Stimulated activated CD4-positive, alpha-beta T cell treated with anti-CD3 and anti-CD28 coated beads, Interleukin-4, amount 100 ng/mL, for 4 hours (primary cell): ENCODE measurements at places on chromosomes 13 and 19.

- no peak for DNase-seq
Measured at GRCh38 chr19:12314553-12314952, 18.9 kb downstream of the ZNF563 start.

- no peak for DNase-seq
Measured at GRCh38 chr13:99087954-99088491, 110.2 kb upstream of the DOCK9 start.

- DNase-seq = peak; percentile 74
Measured at GRCh38 chr19:34254046-34254697, at the start of gene GARRE1. TSS of gene GARRE1 (plus strand) at chr19:34254554. CDS start at chr19:34300474, 45,920 bp downstream.

GRCh38 chr13:100506154-100506553 lies 82.4 kb downstream of the GGACT start:
- peak; percentile 48 for DNase-seq

- DNase-seq = no peak
Measured at GRCh38 chr13:39712626-39713025, 57.2 kb downstream of the COG6 start.

DNA sequence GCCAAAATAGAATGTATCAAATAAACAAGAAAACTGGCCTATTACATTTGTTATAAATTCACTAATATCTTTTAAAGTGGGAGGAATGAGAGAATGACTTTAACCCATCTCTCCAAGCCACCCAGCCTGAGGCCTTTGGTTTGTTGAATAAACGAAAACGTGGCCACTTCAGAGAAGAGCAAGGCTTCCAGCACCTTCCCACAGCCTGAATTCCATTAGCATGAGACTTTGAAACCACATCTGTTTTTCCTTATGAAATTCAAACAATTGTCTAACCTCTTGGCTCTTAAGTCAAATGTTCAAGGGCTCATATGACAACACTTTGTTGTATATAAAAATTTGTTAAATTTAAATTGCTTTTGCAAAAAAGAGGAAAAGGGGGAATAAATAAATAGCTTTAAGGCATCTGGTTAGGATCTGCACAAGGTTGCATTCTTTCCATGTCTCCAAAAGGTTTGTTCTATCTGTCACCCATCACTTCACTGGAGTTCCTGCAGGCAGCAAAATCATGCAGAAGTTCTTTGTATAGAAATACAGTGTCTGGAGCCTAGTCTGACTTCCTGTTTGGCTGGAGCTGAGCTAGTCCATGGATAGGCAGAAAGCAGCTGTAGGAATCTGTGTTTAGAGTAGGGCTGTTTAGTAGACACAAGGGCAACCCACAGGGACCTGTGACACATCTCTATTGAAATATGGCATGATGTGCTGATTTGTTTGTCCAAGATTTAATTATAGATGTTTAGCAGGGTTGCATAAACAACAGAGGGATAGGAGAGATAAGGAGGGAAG lies 502.3 kb downstream of the KCTD12 start:
- no peak for DNase-seq

DNA sequence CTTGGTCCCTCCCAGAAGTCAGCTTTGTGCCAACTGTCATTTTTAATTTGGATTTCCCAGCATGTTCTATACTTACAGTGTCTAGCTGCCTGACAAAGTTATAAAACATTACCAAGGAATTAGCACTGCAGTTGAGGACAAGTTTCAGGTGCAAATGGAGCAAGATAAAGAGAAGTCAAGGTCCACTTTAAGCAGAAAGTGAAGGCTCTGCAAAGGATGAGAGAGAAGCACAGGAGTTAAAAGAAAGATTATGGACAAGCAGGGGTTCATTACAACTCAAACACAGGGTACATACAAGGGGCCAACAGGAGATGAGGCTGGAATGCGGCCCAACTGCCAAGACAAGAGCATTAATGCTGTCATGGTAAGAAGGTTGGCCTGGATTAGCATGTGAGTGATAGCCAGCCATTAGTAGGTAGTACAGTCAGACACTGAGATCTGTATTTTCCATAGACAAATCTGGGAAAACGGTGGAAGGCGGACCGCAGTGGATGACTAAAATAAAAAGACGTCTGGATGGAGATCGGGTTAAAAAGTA lies 17.6 kb downstream of the UBL3 start:
- DNase-seq = no peak

DNA sequence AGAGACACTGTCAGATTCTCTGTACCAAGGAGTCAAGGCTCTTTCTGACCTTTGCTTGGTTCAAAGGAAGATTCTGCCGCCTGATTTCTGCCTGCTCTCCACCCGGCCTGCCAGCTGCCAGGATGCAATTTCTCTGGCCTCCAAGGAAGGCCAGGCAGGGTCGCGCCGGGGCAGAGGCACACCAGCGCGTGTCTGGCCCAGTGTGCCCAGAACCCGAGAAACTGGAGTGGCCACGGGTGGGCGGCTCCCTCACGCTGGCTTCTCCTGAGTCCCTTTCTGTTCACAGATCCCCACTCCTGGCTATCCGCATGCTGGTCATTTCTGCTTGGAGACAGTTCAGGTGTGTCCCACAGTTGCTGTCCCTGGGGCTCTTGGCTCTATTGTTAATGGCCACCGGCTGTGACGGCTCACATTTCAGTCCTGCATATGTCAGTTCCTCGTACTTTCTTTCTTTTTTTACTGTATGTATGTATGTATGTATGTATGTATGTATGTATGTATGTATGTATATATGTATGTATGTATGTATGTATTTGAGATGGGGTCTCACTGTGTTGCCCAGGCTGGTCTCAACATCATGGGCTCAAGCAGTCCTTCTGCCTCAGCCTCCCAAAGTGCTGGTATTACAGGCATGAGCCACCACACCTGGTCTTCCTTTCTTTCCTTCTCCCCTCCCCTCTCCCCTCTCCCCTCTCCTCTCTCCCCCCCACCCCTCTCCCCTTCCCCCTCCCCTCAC lies 16.9 kb downstream of the TMPRSS9 start:
- no peak for DNase-seq

- no peak for DNase-seq
Measured at GRCh38 chr19:10878253-10878652, 6.9 kb downstream of the CARM1 start.

DNA sequence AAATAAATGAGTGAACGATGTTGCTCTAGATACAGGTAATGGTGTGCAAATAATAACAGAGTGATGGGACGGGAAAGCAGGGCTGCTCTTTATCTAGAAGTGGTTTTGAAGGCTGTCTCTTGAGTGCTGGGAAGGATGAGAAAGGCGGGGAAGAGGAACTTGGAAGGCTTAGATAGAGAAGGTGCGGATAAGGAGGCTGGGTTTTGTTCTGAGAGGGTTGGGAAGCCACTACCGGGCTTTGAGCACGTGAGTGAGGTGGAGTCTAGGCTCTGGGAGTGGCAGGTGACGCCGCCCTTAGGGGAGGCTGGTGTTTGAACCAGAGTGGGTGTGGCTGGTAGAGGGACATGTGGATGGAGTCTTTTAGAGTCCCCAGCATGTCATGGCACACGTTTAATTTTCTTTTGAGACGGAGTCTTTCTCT lies 811 bp downstream of the ARMC6 start:
- peak; percentile 82 for DNase-seq

DNA sequence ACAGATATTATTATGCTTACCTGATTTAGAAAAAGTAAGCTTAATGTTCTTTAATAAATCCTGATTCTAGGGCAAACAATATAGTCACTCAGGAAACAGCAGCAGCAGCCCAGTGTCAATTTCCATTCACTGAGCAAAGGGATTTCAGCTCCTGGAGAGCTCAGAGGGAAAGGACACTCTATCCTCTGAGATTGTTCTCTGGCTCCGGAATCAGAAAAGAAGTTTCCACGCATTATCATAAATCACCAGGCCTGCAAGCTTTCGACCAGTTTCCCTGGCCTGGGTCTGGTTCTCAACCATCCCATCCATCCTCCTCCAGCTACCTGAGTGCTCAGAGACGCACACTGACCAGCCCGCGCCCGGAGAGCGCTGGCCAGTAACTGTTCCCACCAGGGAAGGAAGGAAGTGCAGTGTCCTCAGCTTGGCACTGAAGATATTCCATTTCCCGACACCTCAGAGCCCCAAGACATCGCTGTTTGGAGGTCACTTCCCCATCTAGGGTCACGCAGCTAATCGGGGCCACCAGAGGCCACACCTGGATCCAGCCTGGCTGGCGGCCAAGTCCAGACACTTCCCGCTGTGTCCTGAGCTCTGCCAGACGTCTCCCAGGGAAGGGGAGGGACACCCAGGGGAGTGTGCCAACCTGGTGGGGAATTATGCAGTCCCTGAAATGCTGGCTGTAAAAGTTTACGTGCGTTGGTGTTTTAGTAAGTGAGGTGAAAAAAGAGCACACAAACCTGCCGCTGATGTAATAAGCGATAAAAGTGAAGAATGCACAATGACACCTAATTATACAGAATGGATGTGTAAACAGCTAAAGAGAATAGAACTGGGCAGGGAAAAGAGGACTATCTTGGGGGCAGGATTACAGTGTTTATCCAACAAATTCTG lies 29.1 kb downstream of the EPS15L1 start:
- no peak for DNase-seq

GRCh38 chr13:50268500-50268899 lies 253.3 kb downstream of the KCNRG start:
- no peak for DNase-seq

GRCh38 chr19:2268480-2268830 lies 12.2 kb upstream of the JSRP1 start:
- DNase-seq = no peak

GRCh38 chr19:1373534-1374249 lies 10.0 kb upstream of the NDUFS7 start:
- DNase-seq = no peak

- no peak for DNase-seq
Measured at GRCh38 chr13:67366533-67366932, 136.4 kb upstream of the PCDH9 start.

- no peak for DNase-seq
Measured at GRCh38 chr19:18310118-18310909, 12.6 kb downstream of the LSM4 start.

DNA sequence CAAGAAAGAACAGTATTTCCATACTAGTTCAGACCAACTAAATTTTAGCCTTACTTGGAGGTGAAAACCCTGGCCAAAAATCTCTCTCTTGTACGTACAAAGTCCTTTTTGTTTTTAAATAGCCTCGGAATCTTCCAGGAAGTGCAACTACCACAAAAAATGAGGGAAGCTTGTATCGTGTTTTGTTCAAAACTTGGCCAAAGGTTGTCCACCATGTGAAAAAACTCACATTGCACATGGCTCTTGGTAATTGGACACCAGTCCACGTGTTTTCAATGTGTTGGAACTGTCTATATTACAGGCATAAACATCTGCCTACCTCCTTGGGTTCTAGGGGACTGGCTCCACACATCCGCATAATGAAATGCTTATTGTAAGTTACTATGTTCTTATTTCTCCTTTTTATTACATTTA lies 15.2 kb upstream of the STRN4 start:
- no peak for DNase-seq

DNA sequence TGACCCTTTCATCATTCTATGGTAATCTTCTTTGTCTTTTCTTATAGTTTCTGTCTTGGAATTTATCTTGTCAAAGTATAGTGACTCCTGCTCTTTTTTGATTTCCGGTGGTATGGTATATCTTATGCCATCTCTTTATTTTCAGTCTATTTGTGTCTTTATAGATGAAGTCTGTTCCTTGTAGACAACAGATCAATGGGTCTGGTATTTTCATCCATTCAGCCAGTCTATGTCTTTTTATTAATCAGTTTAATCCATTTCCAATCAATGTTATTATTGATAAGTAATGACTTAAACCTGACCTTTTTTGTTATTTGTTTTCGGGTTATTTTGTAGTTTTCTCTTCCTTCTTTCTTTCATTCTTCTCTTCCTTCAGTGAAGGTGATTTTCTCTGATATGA lies 495.9 kb upstream of the PCDH9 start:
- no peak for DNase-seq

- no peak for DNase-seq
Measured at GRCh38 chr13:33228648-33229445, 56.7 kb downstream of the STARD13 start.

- no peak for DNase-seq
Measured at GRCh38 chr13:20491926-20492435, 33.7 kb downstream of the CRYL1 start.

GRCh38 chr13:25375727-25376358 lies 4.1 kb downstream of the ATP8A2 start:
- DNase-seq = no peak

DNA sequence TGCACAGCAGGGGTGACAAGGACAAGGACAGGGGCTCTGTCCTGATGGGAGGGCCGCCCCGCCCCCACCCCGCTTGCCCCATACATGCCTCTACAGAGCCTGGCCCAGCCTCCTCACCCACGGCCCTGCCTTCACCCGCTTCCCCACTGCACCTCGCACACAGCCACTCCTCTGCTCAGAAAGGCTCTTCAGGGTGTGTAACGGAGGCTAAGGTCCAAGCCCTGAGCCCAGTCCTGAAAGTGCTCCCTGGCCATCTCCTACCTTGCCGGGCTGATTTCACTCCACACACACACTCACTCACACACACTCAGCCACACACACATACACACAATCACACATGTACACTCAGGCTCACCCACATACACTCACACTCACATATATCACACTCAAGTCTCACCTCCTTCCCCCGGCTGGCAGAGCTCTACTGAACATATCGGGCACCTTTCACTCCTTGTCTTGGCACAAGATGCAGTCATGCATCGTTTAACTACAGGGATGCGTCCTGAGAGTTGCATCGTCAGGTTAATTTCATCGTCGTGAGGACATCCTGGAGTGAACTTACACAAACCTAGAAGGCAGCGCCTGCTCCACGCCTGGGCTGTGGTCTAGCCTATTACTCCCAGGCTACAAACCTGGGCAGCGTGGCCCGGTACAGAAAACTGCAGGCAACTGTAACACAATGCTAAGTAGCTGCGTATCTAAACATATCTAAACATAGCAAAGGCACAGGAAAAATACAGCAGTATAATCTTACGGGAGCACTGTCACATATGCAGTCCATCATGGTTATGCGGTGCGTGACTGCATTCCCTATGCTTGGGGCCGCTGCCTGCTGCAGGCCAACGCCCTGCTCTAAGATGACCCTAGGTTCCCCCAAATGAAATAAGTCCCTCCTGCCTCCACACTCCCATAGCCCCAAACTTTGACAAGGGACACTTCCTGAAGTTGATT lies 13.1 kb downstream of the EPS15L1 start:
- no peak for DNase-seq

GRCh38 chr13:73230716-73231115 lies 171.9 kb downstream of the KLF5 start:
- DNase-seq = peak; percentile 3

DNA sequence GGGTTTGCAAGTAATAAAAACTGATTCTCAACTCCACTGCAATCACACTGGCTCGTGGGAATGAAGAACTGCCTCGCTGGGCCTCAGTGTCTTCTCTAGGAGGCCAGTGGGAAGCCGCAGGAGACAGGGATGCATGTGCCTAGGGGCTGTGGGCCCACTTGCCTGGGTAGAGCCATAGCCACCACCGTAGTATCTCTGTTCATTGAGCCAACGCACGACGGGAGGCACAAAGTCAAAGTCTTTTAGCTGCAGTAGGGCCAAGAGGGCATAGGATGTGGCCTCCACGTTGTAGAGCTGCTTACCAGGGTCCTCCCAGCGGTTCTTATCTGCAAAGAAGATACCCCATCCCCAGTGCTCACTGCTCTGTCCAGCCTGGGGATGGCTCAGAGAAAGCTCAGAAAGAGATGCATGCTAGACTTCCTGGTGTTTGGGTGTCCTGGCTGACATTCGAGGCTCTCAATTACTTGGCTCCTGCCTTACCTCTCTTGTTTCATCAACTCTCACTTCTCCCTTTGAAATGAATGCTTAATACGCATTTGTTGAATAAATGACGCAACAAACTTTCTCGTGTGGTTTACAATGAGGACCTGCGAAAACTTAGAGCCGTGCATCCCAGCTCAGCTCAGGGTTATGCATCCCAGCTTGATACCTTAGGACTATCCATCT lies 16.1 kb upstream of the TNFSF14 start:
- DNase-seq = no peak

- DNase-seq = no peak
Measured at GRCh38 chr13:30321256-30321655, 13.9 kb upstream of the KATNAL1 start.
